ENCODE measurements at places on chromosomes 11 and 22.

DNA sequence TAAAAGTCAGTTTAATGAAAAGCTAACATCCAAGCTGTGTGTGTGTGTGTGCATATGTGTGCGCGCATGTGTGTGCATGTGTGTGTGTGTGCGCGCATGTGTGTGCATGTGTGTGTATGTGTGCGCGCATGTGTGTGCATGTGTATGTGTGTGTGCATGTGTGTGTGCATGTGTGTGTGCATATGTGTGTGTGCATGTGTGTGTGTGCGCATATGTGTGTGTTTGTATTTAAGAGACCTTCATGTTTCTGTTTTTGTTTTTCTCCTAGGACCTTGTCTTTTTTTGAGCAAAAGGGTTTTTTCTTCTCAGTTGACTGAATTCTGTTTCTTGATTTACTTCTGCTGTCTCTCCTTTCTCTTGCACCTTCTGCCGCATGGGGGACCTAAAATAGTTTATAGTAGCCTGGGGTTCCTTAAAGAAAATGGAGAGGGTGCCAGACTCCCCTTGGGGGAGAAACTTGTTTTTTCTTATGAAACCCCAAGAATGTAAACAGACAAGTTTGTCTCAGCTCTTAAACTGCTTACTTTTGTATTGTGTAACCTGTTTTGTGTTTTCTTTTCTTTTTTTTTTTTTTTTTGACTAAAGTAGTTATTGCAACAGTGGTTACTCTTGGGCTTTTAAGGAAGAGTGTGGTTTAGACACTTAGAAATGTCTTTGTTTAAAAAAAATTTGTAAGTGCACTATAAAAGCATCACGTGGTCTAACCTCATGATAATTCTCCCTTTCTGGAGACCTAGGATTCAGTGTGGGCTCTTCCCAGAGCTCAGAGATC lies 53.0 kb downstream of the OSBPL5 start:
- no peak for DNase-seq

- no peak for DNase-seq
These were observed 50.2 kb downstream of the PC start for GRCh38 chr11:66907751-66908630.

DNA sequence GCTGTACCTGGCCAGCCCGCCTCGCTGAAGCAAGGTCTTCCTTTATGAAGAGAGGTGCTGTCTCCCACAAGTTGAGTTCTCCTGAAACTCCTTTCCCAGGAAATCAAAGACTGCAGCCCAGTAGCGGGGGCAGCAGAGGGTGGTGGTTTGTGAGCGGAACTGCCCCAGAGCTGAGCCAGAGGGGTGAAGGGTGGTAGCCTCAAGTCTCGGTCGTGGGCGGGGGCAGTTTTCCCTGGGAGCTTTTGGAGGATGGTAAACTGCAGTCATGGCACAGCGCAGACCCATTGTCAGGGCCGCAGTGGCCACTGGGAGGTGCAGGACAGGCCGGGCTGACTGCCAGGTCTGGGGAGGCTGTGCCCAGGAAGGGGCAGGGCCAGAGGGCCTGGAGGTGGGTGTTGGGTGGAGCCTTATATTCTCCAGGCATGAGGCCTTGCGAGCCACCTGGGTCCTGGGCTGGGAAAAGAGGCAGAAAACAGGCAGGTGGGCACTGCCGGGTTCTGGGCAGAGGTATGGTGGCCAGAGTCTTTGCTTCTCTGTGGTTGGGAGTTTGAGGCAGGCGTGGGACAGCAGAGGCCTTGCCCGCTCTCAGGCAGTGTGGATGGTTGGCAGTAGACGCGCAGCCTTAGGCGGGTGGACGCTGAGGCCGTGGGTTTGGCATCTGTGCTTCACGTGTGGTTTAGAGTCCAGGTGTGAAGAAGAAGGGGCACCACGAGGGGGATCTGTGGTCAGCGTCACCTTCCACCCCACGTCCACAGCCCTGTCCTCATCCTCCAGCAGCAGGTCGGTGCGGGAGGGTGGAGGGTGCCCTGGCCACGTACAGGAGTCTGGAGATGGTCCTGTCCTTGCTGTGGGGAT lies 1176.4 kb downstream of the BRD1 start:
- DNase-seq: no peak

DNA sequence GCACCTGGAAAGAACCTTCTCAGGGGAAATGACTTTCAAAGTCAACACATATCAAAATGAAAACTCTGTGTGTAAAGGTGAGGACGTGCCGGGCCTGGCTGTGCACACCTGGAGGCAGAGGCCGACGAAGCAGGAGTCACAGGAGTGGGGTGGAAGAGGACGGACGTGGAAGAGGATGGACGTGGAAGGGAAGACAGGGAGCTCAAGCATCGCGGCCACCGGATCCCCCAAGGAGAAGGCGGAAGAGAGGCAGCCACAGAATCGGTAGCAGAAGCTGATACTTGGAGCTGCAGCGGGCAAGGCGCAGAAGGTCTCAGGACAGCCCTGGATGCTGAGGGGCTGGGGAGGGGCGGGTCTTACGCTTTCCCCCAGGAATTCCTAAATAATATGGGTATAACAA lies 519.8 kb downstream of the BRD1 start:
- no peak for DNase-seq

GRCh38 chr11:37858398-37858797 lies 1260.4 kb upstream of the RAG2 start:
- no peak for DNase-seq

DNA sequence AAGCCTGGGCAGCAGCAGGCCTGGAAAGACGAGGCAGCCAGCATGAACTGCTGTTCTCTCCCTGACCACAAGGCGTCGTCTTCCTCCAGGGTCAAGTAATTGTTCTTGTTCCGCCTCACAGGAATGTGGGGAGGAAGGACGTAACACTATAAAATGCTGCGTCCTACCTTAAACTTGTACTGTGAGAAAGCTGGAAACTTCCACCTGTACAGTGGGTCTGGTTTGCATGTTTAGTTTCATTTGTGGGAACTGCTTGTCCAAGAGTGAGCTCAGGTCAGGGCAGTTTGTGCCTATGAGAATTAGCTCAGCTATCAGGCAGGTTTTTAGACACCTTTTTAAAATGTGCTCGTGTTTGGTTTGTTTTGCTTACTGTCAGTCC lies 55.2 kb downstream of the PANX1 start:
- DNase-seq: no peak

GRCh38 chr11:1425006-1425405 lies 35.3 kb downstream of the BRSK2 start:
- no peak for DNase-seq

GRCh38 chr22:33459137-33459536 lies 401.0 kb upstream of the SYN3 start:
- DNase-seq: no peak

- no peak for DNase-seq
These were observed 21.3 kb downstream of the GRIK4 start for GRCh38 chr11:120532832-120533196.

GRCh38 chr11:66468691-66469090 lies 2.0 kb downstream of the PELI3 start:
- DNase-seq: no peak

DNA sequence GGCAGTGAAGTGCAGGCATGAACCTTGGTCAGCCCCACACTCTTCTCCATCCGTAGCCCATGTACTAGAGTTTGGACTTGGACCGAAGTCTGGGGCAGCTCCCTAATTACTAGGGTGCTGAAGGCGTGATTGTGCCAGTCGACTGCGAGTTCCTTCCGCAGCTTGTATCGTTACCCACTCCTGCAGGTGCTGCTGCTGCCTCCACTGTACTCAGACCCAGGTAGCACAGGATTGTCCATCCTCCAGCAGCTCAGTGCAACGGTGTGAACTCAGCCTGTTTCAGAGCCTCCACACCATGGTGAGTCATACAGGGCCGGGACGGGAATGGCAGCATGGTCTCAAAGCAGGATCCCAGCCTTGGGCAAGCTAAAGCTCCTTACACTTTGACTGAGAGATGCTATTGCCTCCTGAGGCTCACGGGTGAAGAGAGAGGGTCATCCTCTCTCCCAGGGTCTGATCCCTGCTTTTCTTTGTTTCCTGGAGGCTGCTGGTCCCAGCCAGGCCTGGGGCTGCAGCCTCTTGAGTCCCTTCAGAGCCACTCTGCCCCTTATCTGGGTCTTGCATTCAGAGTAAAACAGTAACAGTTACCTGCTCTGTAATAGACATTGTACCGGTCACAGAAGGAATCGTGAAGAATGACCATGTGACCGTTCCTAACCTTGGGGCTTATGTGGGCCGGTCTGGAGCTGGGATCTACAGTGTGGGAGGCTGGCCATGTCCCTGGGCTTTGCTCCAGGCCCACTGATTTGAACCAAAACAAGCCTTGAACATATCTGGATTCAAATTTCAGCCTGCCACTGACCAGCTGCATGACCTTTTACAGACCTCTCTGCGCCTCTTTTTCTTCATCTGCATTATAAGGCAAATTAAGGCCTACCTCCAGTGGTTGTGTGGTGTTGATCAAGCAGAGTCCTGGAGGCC lies 1.7 kb downstream of the TKFC start:
- DNase-seq: no peak

- DNase-seq: no peak
These were observed 309.4 kb upstream of the ZC3H12C start for GRCh38 chr11:109783840-109784239.

- DNase-seq: no peak
These were observed 83.8 kb upstream of the FIBIN start for GRCh38 chr11:26909991-26910591.

DNA sequence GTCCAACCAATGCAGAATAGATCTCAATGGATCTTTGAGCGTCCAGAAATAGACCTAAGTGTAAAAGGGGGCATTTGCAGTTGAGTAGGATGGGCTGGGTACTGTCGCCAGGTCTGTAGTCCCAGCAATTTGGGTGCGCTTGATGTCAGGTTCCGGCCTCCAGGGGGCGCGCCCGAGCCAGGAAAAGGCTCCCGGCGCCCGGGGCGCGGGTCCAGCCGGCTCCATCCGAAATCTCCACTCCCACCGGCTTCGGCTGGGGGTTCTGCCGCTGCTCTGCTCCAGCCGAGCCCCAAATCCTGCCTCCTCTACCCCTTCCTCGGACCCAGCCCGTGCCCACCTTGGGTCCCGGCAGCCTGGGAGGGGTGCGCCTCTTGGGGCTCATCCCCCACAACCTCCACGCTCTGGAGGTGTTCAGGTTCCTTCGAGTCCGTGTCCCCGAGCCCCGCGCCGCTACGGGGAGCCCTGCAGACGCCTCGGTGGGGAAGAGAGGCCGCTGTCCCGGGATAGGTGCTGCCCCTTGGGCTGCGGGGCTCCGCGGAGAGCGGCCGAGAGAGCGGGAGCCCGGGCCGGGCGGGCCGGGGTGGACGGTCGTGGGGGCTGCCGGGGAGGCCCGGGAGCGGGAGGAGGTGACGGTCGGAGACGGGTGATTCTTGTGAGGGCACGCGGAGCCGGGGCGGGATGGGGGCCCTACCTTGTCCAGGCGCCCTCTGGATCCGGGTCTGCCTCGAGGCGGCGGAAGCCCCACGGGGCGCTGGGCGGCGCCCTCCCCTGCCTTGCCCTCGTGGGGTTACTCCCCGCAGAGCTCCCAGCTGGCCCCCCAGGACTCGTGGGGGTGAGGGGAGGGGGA lies 13.0 kb upstream of the CYB5R3 start:
- no peak for DNase-seq

- DNase-seq: no peak
These were observed 6.7 kb downstream of the SLC5A12 start for GRCh38 chr11:26715133-26715532.

DNA sequence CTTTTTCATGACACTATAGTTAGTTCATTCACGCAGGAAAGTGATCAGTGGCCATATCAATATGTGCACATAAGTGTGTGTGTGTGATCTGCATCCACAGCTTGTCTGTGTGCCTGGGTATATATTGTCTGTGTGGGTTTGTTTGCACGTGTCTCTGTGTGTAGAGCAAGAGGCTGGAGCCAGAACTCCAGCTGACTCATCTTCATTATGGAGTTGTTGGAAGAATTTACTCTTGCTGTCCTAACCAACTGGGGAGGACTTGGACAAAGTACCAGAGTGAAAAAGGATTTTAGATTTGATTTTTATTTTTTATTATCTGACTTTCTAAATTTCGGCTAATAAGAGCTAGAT lies 63.9 kb downstream of the TP53I11 start:
- peak; percentile 69 for DNase-seq

GRCh38 chr22:40421941-40422340 lies 51.5 kb downstream of the SGSM3 start:
- DNase-seq: no peak

DNA sequence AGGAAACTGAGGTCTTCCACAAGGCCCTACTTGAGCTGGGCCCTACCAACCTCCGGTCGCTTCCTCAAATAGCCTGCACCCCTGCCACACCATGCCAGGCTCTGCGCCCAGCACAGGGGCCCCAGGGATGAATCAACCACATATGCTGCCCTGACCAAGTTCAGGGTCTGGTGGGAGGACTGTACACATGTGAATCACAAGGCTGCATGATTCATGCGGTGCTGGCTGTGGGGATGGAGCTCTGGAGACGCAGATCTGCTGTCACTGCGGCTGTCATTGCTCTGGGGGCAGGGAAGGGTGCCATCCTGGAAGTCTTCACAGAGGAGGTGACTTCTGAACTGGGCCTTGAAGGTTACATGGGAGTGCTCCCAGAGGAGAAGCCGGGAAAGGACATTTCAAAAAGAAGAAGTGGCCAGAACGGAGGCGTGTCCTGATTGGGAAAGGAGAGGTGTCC lies 21.5 kb downstream of the CYTH4 start:
- DNase-seq: peak; percentile 87

GRCh38 chr11:20467487-20468185 lies 80.1 kb downstream of the PRMT3 start:
- DNase-seq: no peak

DNA sequence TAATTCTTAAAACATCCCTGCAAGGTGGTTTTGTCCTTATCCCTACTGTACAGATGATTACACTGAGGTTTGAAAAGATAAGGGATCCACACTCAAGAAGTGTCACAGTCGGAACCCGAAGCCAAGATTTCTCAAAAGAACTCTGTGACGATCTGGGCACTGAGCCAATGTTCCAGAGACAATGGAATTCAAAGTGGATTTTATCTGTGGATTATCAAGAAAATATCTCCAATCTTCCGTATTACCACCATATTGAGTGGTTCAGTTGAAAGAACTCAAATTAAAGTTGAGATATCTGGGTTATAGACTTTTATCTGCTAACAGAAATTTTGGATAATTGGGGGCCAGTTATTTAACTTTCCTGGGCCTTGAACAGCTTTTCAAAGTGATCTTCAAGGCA lies 100.0 kb upstream of the GRAMD1B start:
- DNase-seq: no peak

DNA sequence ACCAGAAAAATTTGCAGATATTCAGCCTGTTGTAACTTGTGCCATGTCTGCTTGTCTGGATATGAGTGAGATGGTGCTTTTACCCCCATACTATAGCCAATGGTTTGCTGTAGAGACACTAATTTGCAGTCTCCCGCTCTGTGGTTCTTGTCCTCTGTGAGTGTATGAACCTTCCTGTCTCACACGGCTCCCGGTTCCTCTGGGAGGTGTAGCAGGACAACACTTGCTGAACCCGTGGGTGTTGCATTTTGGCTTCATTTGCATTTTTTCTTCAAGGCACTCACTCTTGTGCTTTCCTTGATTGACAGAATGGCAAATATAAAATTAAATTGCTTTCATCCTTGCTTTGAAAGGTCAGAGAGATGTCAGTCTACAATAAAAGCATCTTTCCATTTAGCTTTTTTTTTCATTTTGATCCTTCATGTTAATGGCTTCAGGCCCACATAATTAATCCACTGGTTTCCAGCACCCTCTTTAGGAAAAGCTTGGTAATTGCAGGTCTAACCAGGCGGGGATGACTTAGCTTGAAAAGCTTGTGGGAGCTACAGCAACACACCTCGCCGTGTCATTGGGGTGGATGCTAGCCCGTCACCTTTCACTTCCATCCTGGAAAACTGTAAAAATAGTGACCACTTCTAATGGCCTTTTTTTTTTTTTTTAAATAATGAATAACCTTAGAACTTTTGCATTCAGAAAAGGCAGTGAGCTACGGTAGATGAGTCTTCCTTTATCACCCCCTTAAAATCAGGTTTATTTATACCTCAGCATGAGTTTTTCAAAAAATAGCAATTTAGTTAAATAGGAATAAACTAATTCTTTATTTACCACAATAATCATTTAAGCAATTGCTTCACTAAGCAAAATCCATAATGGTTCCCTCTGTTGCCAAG lies 27.4 kb upstream of the ST14 start:
- DNase-seq: peak; percentile 43

Measured in stromal cell of bone marrow (primary cell).